Hematopoietic multipotent progenitor cell treated with erythropoietin and hydrocortisone succinate and interleukin-3 and kit ligand, for 6 days (in vitro differentiated cells): ENCODE measurements at places on chromosomes 12 and 14.

GRCh38 chr14:92315050-92315805, 7.7 kb upstream of the SLC24A4 start:
- no peak for DNase-seq

GRCh38 chr12:106135075-106135474, 3.7 kb downstream of the NUAK1 start:
- DNase-seq: no peak

DNA sequence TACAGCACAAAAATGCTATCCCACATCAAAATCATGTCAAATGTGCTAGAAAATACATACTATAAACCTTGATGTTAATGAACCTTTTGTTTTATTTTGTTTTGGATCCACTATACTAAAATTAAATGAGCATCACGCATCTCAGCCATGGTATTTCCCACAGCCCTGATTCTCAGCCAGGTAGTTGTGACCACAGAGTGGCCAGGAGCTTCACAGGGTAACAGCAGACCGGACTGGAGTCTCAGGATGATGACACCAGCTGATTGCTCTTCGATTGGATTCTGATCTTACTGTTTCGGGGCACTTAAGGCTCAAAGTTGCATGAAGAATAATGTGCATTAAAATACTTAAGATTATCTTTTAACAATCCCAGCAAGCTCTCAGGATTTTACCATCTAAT, 134.8 kb downstream of the FOXN3 start:
- no peak for DNase-seq

DNA sequence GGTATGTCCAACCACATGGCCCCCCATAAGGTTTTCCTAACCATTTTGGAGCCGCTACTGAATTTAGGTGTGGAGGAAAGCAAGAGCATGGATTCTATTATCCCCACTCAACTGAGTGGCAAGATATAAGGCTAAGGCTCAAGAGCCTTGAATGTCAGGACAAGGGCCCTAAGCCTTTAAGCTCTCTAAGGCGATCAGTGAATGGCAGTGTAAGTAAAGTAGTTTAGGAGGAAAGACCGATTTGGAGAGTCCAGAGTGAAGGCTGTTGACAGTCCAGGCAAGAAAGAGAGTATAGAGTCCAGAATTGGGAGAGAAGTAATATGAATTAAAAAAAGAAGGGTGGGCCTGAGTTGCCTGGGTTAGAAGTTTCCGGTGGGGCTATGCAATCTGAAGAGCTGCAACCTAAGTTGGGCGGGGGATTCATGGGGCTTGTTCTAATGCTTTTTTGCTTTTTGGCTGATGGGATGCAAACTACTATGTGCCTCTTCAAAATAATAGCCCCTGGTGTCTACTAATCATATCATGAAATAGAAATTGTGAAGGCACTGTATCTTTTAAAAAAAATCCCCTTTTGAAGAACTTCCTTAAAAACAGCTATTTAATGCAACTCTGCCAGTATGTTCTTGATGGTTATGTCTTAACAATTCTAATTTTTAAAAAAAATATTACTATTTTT, at the start of gene SPIC:
TSS of gene SPIC (plus strand) at position 626 of the 676 bp plus-strand sequence. CDS start 1,569 bp downstream, outside the sequence.
- DNase-seq: no peak
